Effector memory CD4-positive, alpha-beta T cell (primary cell): ENCODE measurements at places on chromosomes 11 and 22.

DNA sequence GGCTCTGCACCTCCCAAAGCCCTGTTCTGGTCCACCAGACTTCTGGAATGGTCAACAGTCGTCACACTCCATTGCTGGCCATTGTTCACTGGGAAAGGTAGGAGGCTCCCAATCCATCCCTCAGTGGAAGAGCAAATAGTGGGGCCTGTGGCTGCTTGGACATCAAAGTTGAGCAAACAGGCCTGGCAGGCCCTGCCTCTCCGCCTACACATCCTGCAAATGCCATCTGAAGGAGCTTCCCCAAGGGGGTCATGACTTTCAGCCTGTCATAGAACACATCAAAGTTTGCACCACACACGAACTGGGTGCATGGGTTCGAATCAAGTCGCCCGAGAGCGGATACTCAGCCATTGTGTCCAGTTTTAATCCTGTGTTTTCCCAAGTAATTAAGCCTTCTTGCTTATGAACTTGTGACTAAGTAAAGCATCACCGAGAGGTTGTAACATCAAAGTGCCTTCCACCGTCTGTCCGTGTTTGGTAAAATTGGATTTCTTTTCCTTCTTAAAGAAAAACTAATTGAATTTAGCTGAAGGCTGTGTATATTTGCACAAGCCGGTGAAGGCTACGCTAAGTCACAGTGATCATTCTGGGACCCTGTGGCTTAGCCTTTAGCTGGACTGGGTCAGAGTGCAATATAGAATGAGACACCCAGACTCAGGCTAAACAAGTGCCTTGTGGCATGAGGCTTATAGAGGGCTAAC lies 36.1 kb downstream of the CLPB start:
- no peak for DNase-seq

- no peak for DNase-seq
Measured at GRCh38 chr11:83611600-83611999, 325.4 kb upstream of the CCDC90B start.

- no peak for DNase-seq
Measured at GRCh38 chr22:29854432-29854831, 16.4 kb upstream of the ASCC2 start.

DNA sequence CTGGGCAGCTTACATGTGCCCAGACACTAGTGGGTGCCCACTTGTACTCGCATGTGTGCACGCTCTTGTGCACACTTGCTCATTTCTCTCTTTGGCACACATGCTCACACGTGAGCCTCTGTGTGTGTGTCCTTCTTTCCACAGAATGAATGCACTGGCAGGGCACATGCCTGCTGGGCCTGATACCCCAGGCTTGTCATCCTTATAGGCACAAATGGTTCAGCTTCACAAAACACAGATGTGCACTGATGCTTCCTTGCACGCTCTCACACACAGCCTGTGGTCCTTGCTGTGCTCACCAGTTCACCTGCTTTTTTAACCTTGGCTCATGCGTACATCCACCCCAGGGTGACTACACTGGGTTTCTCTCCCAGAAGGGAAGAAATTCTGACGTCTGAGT lies 174.8 kb downstream of the BUD13 start:
- DNase-seq = no peak

DNA sequence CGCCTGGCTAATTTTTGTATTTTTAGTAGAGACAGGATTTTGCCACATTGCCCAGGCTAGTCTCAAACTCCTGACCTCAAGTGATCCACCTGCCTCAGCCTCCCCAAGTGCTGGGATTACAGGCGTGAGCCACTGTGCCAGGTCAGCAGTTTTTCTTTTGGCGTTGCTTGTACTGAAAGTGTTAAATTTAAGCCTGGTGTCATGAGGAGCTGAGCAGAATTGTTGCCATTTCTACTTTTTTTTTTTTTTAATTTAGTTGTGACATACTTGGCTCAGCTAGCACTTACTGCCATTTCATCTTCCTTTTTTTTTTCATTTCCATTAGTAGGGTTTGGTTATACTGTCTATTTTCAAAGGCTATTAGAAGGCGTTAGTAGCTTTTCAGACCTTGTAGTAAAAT lies 10.7 kb downstream of the TAB1 start:
- DNase-seq = no peak

DNA sequence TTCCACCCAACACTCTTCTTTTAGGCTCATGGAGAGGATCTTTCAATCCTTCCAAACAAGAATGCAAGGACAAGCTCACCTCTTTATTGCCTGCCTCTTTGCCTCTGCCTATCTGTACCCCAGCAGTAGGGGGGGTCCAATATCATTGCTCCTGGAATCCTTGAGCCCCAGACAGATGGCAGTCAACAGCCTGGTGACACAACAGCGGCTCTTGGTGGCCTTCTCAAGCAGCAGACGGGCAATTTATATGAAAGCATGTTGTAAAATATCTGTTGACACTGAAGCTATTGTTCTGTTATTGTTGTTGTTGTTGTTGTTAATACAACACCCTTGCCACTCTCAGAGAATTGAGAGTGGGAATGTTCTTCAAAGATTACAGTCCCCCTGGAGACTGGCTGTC lies 480.0 kb upstream of the CADM1 start:
- no peak for DNase-seq

DNA sequence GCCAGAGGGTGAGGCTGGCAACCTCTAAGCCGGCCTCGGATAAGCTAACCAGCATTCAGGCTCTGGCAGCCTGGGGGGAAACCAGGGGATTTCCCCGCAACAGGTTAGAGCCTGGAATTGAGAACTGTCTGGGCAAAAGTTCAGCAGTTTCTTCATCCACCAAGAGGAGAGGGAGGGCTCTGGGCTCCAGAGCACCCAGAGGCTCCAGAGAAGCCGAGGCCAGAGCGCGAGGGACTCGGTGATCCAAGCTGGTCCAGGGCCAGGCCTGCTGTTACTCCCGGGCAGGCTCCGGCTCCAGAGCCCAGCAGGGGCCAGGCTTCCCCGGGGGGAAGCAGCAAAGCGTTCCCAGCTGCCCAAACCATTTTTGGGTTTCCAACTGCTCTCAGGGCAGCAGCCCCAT lies 13.3 kb upstream of the SH3BP1 start:
- no peak for DNase-seq

DNA sequence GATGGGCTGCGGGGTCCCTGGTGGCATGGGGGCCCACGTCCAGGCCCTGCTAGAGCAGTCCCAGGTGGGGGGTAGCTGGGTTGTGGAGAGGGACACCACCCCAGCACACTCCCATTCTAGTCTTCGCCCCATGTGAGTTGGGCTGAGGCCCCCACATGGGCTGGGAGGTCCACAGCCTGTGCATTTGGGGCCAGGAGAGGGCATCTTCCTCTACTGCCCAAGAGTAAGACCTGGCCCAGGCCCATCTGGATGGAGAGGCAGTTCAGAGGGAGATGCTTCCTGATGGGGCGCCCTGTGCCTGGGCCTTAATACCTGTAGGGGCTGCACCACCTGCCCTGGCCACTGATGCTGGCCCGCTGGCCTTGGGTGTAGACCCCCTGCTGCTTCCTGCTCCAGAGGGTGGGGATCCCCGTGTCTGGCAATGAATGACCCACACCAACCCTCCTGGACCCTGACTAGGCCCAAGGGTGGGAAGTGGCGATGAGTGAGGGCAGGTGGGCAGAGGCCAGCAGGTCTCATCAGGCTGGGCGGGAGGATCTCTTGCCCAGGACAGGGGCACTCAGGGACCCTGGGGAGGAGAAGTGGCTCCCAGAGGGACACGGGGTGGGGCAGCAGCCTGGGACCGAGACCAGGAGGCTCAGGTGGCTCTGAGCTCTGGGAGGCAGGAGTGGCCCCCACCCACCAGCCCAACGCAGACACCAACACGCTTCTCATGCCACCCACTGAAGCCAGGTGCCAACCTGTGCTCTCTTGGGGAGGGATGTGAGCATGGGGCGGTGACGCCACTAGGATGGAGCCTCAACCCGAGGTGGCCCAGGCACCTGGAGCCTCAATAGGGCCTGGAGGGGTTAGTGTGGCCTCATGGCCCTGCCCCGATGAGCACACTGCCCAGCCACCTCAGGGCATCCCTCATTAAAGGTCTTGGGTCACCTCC lies 17.4 kb upstream of the GNB1L start:
- DNase-seq = no peak

- DNase-seq = no peak
Measured at GRCh38 chr11:75029836-75030631, 41.3 kb downstream of the NEU3 start.

- no peak for DNase-seq
Measured at GRCh38 chr11:61961570-61962212, 5.7 kb downstream of the FTH1 start.

- DNase-seq = no peak
Measured at GRCh38 chr11:1060410-1060809, 14.3 kb upstream of the MUC2 start.

DNA sequence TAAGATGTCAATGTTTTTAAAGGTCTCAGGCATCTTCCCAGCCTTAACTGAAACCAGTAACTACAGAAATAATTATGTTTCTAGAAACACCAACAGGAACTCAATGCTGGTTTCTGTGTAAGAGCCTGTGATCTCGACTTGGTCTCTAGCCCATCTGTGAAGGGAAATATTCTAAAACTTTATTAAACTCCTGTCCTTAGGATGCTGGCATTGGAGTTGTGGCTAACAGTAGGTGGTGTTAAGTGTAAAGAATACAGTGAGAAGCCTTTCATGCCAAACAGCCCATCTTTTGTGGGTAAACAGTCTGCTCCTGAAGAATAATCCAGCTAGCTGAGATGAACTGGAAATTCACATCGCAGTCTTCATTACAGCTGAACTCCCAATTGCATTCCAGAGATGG lies 133.2 kb downstream of the ADAMTS15 start:
- no peak for DNase-seq

GRCh38 chr11:120304526-120304925 lies 20.6 kb upstream of the TLCD5 start:
- no peak for DNase-seq

DNA sequence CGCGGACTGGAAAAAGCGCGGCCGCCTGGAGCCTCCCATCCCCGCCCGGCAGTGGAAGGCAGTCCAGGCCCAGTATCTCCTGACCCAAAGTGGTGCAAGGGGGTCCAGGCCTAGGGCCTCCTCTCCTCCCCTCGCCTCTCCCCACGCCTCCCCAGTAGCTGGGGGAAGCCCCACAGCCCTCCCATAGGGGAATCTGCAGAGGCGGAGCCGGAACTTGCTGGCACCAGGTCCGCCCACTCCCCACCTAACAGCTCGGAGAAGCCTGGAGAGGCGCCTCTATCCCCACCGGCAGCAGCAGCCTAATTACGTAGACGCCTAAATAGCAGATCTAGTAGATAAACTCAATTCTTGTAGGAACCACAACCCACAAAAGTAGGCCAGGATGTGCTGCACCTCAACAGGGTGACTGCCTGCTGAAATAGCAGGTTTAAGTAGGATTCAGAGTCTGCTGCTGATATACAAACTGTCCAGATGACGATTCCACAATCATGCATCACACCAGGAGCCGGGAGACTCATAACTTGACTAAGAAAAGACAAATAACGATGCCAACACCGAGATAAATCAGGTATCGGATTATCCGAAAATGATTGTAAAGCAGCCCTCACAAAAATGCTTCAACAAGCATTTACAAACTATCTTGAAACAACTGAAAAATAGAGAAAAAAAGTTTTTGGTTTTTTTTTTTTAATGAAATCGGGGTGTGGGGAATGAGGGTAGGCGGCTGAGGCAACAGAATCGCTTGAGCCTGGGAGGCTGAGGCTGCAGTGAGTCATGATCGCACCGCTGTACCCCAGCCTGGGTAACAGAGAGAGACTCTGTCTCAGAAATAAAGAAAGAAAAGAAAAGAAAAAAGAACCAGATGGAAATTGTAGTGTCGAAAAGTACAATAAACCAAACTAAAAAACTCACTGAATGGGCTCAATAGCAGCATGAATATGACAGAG lies 11.4 kb upstream of the BRD1 start:
- DNase-seq = peak; percentile 90

DNA sequence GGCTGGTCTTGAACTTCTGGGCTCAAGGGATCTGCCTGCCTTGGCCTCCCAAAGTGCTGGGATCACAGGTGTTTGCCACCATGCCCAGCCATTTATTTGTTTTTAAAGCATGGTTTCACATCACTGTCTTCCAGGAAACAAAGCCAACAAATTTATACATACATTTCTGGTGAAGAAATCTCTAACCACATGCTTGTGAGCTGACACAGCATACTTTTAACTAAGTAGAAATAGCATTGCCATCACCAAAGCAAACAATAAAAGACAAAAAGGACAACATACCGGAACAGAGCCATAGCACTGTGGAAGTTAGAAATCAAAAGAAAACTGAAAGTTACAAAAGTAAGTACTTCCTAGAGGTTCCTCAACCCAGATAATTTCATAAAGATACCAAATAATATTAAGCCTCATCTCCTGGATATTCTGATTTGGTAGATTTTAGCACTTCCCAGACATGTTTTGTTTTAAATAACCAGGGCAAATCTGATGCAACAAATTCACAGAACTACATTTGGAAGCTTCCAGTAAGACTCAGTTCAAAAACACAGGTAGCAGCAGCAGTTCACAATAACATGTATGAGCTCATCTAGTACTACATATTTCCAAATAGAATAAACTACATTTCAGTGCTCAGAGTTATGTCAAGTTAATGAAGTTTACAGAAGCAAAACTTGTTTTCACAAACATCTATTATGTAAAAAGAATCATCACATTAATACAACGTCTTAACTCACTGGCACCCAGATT lies 70.6 kb downstream of the RRAS2 start:
- no peak for DNase-seq

- DNase-seq = no peak
Measured at GRCh38 chr11:128669506-128670270, 24.2 kb upstream of the FLI1 start.

DNA sequence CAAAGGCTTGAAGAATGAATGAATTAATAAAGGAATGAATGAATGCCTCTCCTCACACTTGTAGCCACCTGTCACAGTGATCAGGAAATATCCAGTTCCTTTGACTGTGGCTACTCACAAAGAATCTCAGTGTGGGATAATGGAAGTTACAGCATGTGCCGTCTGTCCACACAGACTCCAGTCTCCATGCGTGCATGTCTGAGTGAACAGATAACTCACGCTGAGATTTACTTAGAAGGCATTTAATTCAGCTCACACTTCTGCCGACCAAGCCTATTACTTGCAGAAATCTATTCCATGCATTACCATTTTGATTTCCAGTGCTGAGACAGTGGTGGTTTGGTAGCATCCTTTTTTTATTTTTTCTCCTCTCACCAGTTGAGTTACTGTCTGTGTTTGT lies 32.3 kb upstream of the HMGXB4 start:
- DNase-seq = no peak

GRCh38 chr22:49413551-49413950 lies 414.1 kb downstream of the BRD1 start:
- DNase-seq = no peak

DNA sequence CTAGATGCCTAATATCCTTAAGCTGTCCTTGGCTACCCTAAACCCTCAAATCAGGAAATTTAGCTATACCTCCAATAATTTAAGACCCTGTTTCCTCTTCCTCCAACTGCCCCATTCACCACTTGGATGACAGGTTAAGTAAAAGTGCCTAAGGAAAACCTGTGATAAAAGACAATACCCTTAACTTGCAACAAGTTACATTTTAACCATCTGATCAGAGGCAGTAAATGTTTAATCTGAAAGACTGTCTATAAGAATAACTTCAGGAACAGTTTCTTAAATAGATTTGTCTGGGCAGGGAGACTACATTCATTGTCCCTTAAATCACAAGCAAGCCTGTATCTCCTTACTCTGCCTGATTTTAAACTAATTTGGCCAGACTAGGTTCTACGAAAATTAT lies 129.1 kb downstream of the APOL5 start:
- DNase-seq = no peak
